Uterine smooth muscle cell (primary cell): ENCODE measurements at places on chromosomes 11 and 22. TPM values are rescaled to one million over a fixed set of nuclear protein-coding genes. Genes with fewer than 3 reads are reported as not detected.

The OR52I1 gene
- total RNA-seq, result not detected in 2 replicates

The WNT11 gene
- total RNA-seq, result 0.50 TPM in 1 of 2 replicates, not detected in the other

The LAYN gene
- total RNA-seq, result 34.1 and 45.0 TPM in 2 replicates

The MUC2 gene
- total RNA-seq, result under 0.01 TPM in 1 of 2 replicates, not detected in the other

The OR52I2 gene
- under 0.01 TPM in 1 of 2 replicates, not detected in the other for total RNA-seq

The POU2AF2 gene
- not detected in 2 replicates for total RNA-seq

The FIBIN gene
- total RNA-seq, result 9.4 and 65.4 TPM in 2 replicates

The MAPK8IP1 gene
- 10.1 and 12.3 TPM in 2 replicates for total RNA-seq
